ENCODE measurements at places on chromosomes 2 and 18. TPM values are rescaled to one million over a fixed set of nuclear protein-coding genes. Genes with fewer than 3 reads are reported as not detected.

The NPHP1 gene
- polyA plus RNA-seq: 8.5 TPM

The VWC2L gene
- polyA plus RNA-seq: not detected

The TRMT61B gene
- 21.8 TPM for polyA plus RNA-seq

The FEV gene
- not detected for polyA plus RNA-seq

The CNRIP1 gene
- 2.3 TPM for polyA plus RNA-seq

The PLB1 gene
- 1.2 TPM for polyA plus RNA-seq

The BMP10 gene
- not detected for polyA plus RNA-seq

The CROCC2 gene
- polyA plus RNA-seq: not detected

The FAM237A gene
- not detected for polyA plus RNA-seq

Data from A549 (cell line).